Esophagus squamous epithelium (tissue), 5 donors: ENCODE measurements at places on chromosomes 3 and 15.

DNA sequence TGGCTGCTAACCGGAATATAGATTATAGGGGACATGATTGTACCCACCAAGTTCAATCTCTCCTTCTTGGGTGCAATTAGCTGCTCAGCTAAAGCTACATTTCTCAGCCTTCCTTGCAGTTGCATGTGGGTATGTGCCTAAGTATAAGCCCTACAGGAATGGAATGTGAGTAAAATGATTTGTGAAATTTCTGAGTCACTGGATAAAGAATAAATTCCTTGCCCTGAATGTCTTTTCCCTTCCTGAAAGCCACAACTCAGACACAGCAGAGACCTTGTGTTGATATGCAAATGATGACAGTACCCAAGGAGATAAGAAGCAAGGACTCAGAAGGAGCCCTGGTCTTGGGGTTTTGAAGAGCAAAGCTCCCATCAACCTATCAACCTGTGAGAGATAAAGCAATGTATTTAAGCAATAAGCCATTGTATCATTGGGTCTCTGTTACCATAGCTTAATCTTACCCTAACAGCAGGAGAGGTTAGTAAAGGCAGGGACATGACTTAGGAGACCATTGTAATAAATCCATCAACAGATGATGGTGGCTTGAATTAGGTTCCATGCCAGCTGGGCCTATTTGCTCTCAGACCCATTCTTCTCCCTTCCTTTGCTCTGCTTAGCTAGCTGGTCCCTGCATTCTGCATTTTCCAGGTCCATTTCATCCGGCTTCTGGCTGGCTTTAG is 25.6 kb upstream of the ZNF280D start:
- DNase-seq = no peak

DNA sequence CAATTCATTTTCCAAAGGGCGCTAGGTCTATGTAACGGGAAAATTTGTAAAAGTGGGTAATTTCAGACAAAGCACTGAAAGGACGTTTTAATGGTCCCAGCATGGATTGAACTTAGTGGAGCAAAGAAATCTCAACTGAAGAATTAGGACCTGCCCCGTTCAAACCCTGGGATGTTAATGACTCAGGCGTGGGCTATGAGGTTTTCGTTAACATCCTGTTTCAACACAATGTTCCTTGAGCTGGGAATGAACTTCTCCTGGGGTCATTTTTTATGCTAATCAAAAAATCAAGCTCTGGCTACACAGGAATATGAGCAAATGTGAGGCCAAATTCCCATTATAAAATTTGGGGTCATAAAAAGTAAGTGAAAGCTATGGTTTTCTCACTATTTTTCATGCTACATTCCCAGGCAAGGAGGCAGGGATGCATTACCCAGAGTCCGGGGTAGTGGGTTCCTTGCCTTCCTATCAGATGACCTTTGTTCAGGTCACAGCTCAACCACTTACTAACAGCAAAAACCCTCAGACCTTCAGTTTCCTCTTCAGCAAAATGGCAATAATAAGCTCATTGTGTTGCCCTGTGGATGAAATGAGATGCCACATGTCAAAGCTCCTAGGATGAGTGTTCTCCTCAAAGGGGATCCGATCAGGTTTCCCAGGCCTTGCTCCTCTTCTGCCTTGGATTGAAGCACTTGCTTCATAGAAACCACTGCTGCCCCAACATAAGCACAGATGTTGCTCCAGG is 271.4 kb downstream of the ARRDC4 start:
- no peak for DNase-seq

DNA sequence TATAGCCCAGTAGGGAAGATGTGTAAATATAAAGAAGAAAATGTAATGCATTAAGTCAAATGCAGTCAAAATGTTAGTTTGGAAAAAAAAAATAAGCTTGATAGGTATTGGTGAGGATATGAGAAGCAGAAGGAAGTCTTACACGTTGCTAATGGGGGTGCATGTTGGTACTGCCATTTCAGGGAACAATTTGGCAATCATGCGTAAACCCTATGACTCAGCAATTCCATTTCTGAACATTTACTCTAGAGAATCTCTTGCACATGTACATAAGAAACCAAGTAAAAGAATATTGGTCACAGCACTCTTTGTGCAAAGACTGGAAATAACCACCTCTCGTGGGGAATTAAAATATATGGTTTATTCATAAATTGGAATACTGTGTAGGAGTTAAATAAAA is 35.5 kb upstream of the TIMP4 start:
- DNase-seq = no peak

- no peak for DNase-seq
Observed at GRCh38 chr3:57951066-57951882, 56.9 kb upstream of the FLNB start.

DNA sequence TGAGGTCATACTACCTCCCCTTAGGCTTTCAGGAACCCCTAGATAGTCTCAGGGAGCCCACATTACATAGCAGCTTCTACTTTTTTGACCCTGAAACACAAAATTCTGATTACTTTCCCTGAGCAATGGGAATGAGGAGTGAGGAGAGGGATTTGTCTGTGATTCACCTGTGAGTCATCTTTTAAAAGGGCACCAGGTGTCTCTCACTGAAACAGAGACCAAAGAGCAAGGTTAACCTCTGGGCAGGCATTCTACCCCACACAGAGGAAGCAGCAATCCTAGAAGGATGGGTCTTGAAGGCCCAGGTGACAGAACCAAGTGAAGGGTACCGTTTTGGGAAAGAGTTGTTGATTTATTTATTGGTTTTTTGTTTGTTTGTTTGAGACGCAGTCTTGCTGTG is 31.1 kb upstream of the UBE2E2 start:
- DNase-seq = no peak

- DNase-seq = no peak
Observed at GRCh38 chr3:42735615-42736014, 33.0 kb upstream of the HHATL start.

DNA sequence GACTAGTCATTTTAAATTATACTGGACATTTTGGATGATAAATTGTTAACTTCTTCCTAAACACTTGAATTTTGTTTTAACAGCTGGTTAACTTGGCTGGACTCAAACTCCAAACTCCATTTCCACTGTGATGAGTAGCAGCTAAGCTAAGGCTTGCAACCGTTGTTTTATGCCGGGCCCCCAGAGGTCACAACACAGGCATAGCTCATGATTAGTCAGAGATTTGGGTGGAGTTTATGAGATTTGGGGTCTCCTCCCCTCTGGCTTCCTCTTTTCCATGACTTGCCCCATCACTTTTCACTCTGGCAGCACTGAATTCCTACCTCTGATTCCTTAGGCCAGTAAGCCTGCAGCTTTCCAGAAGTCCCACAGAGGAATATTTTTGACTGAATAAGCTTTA is 12.8 kb downstream of the THAP10 start:
- no peak for DNase-seq

DNA sequence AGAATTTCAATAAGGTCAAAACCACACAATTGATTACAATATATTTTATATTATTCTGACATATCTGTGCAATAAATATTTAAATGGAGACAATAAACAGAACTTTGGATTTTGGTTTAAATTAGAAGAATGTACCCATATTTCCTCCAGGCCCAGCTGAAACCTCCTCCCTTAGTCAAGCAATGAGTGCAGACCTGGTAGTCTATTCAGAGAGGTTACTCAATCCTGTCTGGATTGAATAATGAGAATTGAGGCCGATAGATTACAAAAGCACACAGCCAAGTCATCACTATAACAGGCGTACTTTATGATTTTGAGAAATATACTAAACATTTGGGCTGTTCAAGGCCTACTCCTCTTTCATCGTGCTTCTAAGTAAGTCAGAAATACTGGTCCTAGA is 114.5 kb upstream of the STRIT1 start:
- no peak for DNase-seq

GRCh38 chr3:36302626-36303025 is 77.7 kb upstream of the STAC start:
- no peak for DNase-seq

DNA sequence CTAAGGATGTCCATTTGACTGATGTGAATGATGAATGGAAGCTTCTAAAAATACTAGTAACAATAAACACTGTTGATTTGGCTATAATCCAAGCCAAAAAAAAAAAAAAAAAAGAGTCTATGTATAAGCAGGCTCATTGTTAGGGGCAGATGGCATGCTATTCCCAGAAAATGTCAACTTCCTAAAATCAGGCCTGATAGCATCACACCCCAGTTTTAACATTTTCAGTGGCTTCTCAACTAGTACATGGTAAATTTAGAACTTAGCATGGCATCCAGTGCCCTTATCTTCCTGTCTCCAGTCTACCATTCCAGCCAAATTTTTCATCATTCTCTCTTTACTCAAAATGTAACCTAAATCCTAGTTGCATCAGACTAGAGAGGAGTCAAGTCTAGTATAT is 288.2 kb upstream of the ZNF385D start:
- no peak for DNase-seq

GRCh38 chr15:48086133-48086532 is 34.7 kb upstream of the SLC24A5 start:
- no peak for DNase-seq

GRCh38 chr3:35565048-35565447 is 74.3 kb upstream of the ARPP21 start:
- no peak for DNase-seq
